GM23248 (cell line): ENCODE measurements at places on chromosomes 11 and 22. TPM values are rescaled to one million over a fixed set of nuclear protein-coding genes. Genes with fewer than 3 reads are reported as not detected.

Gene TENM4
- 0.11 and 0.25 TPM in 2 replicates for total RNA-seq

Gene CYP2D6
- total RNA-seq, result 0.13 TPM in 1 of 2 replicates, not detected in the other

Gene P2RY6
- 0.76 TPM in 1 of 2 replicates, not detected in the other for total RNA-seq

Gene DSCAML1
- not detected in 2 replicates for total RNA-seq

Gene ANO5
- total RNA-seq, result not detected in 2 replicates

- no peak for DNase-seq
These were observed 151.7 kb downstream of the STK33 start for GRCh38 chr11:8442301-8442700.

DNA sequence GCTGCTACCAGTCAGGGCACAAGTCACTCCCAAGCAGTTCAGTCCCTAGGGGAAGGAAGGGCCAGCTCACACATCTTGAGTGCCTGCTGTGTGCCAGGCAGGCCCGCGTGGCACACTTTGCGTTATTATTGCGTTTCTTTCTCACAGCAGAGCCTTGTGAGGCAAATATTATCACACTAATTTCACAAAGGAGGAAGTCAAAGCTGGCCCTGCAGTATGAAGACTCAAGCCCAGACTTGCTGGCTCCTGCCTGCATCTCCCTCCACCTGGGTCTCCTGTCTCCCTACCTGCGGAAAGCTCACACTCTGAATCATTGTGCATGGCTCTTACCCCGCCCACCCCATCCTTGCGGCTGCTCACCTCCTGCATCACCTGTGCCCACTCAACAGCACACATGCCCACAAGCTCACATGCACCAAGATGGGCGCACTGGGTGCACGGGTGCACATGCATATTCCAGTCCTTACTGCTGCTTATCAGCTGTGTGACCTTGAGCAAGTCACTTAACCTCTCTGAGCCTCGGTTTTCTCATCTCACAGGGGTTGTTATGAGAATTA, 31.7 kb upstream of the P2RY2 start:
- DNase-seq, result peak; percentile 70

DNA sequence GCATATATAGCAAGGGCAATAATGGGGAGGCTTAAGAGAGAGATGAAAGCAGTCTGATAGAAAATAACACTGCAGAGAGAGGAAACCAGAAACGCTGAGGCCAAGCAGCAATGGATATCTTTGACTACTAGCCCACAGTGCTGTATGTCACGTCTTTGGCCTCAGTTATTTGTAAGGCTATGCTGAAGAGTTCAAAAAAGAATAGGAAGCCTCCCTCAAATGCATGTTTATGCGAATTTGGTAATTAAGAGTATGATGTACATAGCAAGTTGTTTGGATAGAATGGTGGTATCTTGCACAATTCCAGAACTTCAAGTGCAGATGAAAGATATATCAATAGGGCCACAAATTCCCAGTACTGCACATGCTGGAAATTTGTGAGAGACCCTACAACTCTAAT, 89.2 kb downstream of the MPPED2 start:
- no peak for DNase-seq

- no peak for DNase-seq
These were observed 1285.4 kb upstream of the TENM4 start for GRCh38 chr11:80726236-80726635.

- no peak for DNase-seq
These were observed 19.9 kb downstream of the ASPHD2 start for GRCh38 chr22:26448941-26449340.

DNA sequence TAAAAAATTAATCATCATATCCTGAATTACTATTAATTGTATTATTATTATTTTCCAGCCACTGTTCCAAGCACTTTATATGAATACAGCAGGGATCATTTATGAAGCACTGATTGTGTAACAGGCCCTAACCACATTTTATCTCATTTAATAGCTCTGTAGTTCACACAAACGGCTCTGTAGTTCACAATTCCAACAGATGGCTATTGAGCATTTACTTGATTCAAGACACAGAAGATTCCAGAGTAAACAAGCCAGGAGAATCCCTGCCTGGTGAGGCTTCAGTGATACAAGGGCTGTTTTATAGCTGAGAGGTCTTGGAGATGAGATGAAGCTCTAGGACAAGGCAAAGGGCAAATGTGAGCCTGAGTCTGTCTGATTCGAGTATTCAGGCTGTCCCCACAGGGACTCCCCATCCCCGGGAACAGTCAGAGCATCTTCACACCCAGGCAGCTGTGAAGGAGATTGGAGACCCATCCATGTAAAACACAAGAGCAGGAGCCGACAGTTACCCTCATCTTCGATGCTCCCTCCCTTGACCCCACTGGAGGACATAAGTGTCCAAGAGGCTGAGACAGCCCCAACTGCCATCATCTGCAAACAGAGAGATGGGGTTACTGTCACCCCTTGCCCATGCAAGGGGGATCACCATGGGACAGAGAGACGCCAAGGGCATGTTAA, 222.5 kb downstream of the MN1 start:
- DNase-seq, result peak; percentile 46

- peak; percentile 54 for DNase-seq
These were observed 61.8 kb downstream of the PIK3C2A start for GRCh38 chr11:17145972-17146371.

- DNase-seq, result peak; percentile 93
These were observed at the start of gene TMEM126A for GRCh38 chr11:85647604-85648299. Gene TMEM126A, plus strand, starts transcription at chr11:85647967. Its CDS starts 2,289 bp downstream, at chr11:85650256.
